ENCODE measurements at places on chromosomes 6 and 20.

DNA sequence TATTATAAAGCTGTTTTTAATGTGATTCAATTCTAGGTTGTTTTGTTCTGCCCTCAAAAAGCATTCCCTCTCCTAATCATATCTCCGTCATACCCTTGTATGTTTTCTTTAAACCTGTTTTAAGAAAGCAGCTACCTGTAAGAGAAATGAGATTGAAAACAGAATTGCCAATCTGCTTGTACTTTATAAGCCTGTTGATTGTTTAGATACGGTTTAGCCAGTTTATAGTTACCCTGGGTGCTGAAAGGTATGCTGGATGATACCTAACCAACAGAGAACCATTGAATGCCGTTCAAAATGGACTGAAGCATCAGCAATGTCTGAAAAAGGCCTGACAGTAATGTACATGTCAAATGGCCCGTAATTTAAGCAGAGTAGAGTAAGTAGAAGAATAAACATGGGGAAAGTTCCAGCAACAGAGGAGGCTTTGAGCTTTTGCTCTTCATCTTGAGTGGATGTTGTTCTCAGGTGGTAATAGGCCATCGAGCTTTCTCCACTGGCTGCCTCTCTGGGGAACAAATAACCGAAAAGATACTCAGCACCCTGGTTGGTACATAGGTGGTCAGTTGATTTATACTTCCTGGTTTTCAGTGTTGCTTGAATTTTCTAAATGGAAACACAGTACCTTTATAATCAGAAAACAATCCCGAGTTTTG is 27.5 kb downstream of the PTPN1 start:
- DNase-seq = no peak

- DNase-seq = no peak
Observed at GRCh38 chr6:168314948-168315347, 4.6 kb downstream of the DACT2 start.

GRCh38 chr6:138869398-138869797 is 73.5 kb downstream of the ECT2L start:
- DNase-seq = no peak

DNA sequence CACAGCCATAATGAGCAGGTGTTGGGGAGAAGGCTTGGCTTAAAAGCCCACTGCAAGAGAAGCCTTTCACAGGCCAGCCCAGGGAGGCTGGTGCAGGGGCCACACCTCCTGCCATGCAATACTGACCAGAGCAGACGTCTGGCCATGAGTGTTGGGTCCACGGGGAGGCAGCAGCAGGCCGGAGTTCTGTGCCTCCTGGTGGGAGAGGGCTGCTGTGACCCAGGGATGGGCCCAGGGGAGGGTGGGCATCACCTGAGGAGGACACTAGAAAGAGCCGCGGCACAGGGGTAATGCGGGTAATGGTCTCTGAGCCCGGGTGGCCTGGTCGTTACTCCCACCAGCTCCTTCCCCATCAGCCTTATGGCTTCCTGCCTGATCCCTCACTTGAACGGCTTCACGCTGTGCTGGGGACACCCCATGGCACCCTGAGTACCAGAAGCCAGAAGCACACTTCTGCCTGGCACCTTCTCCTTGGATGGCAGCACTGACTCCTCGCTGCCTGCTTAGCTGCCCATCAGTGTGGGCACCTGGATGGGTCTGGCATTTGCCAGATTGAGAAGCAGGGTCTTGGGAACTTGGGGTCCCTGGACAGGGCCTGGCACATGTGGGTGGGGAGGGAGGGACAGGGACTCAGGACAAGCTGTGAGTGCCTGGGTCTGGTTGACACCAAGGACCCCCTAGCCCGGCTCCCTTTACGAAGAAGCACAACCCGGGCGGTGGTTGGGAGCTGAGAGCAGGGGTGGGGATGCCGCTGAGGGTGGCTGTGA is 108.8 kb downstream of the ASXL1 start:
- DNase-seq = no peak

DNA sequence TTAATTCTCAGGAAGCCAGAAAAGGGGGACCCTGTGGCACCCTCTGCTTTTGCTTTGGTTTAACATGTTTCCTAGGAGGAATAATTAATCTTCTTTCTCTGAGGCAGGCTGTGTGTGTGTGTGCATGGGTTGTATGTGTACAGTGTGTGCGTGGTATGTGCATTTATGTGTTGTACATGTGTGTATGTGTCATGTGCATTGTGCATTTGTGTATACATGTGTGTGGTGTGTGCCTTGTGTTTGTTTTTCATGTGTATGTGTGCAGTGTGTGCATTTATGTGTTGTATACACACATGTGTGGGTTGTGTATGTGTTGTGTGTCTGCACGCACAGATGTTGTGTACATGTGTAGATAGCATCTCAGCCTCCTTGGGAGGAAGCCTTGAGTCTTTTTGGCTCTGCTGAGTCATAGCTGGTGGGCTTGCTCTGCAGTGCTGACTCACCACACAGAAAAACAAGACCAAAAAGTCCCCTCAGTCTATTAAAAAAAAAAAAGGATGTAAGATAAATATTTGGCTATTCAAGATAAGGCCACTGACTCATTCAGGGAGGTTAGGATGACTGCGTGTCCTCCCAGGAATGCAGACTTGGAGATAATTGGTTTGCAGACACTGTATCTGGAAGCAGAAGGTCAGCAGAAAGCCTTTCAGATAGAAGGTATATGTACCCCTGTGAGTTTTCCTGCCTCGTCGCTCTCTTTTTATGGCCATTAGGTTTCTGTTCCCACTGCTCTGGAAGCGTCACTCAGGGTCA is 58.6 kb downstream of the SYNJ2 start:
- DNase-seq = peak; percentile 77

DNA sequence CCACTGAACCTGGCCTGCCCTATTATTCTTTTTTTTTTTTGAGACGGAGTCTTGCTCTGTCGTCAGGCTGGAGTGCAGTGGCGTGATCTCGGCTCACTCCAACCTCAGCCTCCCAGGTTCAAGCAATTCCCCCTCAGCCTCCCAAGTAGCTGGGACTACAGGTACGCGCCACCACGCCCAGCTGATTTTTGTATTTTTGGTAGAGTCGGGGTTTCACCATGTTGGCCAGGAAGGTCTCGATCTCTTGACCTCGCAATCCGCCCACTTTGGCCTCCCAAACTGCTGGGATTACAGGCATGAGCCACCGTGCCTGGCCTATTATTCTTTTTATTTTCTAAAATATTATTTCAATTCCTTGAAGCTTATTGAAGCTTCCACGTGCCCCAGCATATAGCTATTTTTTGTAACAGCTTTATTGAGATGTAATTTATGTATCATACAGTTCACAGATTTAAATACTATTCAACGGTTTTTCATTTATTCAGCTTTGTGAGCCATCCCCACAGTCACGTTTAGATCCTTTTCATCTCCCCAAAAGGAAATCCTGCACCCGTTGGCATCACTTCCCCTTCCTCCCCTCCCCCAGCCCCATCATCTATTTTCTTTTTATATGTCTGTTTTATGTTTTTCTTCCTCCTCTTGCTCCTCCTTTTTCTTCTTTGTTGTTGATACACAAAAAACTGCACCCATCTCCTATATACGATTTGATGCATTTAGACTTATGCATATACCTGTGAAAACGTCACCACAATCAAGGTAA is 13.5 kb upstream of the MDFI start:
- no peak for DNase-seq

Measured in adrenal gland (tissue), 19 donors.